Stimulated activated CD4-positive, alpha-beta T cell treated with anti-CD3 and anti-CD28 coated beads, Interleukin-1b, Interleukin-23, amount 100 ng/mL, for 48 hours (primary cell): ENCODE measurements at places on chromosomes 4 and X.

GRCh38 chr4:61431131-61431530 is 231.0 kb downstream of the ADGRL3 start:
- DNase-seq, result no peak

DNA sequence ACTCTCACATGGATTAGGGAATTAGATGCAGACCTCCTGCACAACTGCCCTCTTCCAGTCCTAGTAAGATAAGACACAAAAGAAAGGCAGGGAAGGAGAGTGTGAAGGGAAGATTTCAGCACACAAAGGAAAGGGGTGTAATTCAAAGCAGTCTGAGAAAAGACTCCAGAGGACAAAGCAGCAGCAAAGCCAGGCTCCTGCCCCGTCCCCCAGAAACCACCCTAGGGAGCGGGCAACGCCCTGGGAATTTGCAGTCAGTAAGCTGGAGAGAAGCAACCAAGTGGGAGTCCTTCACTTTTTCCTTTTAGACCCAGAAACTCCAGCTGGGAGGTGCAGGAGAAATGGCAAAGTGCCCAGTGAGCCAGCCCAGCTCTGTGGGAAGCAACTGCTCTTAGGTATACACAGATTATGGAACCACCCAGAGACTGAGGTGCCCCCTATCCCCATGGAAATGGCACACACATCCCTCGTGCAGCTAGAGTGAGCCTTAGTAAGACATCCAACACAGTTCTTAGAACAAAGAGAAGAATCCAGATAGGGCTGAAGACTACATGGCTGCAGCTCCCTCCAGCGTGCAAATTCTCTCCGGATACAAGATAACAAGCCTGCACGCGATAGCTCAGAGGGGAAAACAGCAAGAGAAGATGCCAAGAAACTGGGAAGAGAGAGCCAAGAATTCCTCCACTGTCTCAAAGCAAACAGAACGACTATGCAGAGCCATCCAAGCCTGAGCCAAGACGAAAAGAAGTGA is 26.5 kb upstream of the IRAK1 start:
- DNase-seq, result no peak

- DNase-seq, result no peak
Measured at GRCh38 chr4:156825074-156825473, 146.5 kb downstream of the PDGFC start.

DNA sequence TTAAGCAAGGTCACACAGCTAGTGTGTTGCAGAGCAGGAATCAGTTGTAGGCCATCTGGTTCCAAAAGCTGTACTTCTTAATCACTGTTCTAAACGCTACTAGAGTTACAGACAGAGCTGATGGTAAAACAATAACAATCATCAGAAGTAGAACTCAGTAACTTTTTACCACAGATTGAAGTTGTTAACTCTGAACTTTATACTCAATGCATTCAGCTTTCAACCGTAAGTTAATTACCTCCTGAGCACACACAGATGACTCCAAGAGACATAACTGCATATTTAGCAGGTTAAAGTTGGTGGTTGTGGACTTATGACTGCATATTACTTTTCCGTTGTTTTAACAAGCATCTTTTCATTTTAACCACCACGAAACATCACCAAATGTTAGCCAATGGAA is 127.3 kb downstream of the PRSS12 start:
- no peak for DNase-seq

- no peak for DNase-seq
Measured at GRCh38 chrX:86329174-86329573, 180.9 kb downstream of the DACH2 start.

DNA sequence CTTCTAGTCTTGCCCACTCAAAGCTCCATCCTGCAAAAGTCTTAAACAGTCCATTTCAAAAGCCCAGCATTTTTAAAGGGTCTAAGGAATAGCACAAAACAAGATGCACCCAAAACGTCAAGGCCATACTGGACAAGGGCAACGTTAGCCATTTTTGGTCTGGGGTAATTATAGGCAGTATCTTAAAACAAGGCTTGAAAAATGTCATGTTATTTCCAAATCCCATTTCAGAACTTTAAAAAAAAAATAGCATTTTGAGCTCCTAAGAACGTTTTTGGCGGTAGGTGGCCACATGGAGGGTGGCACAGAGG is 584 bp upstream of the TMEM165 start:
- DNase-seq, result no peak

DNA sequence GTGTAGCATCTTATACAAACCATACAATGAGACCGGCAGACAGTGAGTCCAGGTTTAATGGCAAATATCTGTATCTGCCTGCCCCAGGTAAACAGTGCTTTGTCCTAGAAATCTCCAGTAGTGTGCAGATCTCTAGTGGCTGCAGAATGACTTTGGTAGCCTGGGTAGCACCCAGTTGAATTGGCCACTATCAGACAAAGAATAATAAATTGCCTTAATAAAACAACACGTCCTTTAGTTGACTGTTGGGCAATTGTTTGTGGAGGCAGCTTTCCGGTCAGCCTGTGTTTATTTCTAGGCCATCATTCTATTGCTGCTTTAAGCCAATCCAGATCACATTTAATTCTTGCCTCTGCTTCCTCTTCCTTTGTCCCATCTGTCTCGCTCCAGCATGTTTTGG is 52.5 kb downstream of the SNX25 start:
- no peak for DNase-seq

GRCh38 chrX:133908223-133908955 is 77.0 kb downstream of the GPC3 start:
- DNase-seq, result no peak

GRCh38 chrX:47232803-47233332 is at the start of gene USP11:
Gene USP11 (plus strand): TSS chrX:47233009. CDS start chrX:47233044, 35 bp downstream.
- DNase-seq, result peak; percentile 19

- DNase-seq, result no peak
Measured at GRCh38 chrX:107834275-107835201, 8.9 kb downstream of the MID2 start.

GRCh38 chr4:127598656-127599055 is 34.1 kb upstream of the INTU start:
- DNase-seq, result no peak

DNA sequence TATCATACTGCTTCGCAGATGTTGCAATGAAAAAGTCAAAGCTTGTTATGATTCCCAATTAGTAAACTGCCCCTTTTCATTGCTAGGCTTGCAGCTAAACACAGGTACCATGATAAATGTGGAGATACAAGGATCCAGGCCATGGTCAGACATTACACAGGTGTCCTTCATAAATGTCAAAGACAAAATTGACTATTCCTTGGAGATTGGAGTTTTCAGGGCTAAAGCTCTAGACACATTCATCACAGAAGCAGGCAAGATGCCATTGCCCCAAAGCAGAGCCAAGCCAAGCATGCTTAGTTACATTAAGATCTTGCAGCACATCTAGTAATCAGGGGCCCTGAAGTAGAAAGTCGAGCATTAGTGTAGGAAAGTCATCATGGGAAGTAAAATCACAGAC is 111.3 kb upstream of the INTU start:
- no peak for DNase-seq

DNA sequence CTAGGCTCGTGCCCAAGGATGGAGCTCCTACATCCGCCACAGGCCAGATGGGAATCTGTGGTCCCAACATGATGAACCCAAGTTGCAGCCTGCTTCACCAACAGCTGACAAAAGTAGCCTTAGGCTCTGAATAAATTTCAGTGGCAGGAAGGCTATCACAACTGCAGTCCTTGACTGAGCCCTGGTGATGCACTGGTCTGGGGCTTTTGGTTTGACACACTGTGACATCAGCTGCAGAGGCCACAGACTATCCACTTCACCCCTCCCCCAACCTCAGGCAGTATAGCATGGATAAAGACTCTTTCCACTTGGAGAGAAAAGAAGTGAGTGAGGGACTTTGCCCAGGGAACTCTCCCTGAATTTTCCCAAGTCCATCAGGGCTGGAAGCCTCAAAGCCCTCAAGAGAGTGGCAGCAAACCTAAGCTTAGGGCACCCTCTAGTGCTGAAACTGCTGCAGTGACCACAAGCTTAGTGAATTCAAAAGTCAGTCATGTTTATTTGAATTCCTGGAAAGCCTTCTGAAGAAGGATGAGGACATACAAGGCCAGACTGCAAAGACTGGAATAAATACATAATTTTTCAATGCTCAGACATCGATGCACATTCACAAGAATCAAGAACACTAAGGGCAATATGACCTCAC is 135.0 kb upstream of the TENT5D start:
- DNase-seq, result no peak

DNA sequence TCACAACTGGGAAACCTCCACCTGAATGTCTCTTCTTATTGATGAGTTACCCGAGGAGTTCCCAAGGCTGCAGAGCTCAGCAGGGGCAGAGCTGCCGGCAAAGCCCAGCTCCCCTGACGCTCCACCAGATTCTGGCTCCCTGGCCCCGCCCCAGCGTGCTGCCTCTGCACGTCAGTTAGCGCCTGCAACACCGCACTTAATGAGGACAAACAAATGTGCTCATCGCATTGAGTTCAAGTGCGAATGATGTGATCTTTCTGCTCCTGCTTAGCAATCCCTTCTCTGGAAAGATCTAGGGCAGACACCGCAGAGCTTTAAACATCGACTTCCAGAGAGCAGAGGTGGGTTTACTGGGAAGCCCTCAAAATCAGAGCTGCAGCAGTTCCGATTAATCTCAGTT is 55.5 kb upstream of the FBXW7 start:
- DNase-seq, result peak; percentile 36

- no peak for DNase-seq
Measured at GRCh38 chrX:31266203-31267076, 194.6 kb upstream of the FTHL17 start.
